ENCODE measurements at places on chromosomes 5 and 9.

DNA sequence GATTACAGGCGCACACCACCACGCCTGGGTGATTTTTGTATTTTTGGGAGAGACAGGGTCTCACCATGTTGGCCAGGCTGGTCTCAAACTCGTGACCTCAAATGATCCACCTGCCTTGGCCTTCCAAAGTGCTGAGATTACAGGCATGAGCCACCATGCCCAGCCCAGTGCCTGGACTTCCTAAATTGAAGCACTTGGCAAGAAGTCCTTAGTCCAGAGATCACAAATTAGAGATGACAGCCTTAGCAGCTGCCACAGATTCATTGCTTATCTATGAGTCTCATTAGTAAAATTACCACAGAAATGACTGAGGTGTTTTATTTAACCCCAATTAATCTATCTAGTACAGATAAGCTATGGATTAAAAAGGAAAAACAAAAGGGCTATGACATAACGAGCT, 19.2 kb downstream of the EFCAB9 start:
- no peak for DNase-seq

GRCh38 chr9:130831077-130831476, 4.0 kb upstream of the ABL1 start:
- no peak for DNase-seq

- no peak for DNase-seq
Measured at GRCh38 chr5:121175986-121176385, 675.7 kb upstream of the FTMT start.

GRCh38 chr9:16681652-16681987, 188.8 kb downstream of the BNC2 start:
- DNase-seq: no peak

DNA sequence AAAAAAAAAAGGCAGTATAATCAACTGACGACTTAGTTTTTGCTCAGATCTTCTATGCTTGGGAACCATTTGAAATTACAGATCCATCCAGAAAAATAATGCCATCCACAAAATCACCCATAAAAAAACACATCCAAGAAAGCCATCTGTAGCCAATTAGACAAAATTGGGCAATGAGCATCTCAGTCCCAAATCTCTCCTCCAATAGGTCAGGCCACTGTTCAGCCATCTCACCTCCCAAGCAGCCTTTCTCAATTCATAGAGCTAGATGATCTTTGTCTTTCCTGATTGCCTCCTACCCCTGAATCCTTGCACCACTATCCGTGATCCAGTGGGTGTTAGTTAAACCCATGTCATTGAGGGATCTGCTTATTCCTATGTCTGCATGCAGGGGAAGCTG, 139.6 kb downstream of the SCAMP1 start:
- peak; percentile 43 for DNase-seq

- peak; percentile 98 for DNase-seq
Measured at GRCh38 chr5:132086277-132086794, 12.7 kb downstream of the CSF2 start.

- DNase-seq: no peak
Measured at GRCh38 chr9:9352877-9353481, 1259.8 kb downstream of the PTPRD start.

DNA sequence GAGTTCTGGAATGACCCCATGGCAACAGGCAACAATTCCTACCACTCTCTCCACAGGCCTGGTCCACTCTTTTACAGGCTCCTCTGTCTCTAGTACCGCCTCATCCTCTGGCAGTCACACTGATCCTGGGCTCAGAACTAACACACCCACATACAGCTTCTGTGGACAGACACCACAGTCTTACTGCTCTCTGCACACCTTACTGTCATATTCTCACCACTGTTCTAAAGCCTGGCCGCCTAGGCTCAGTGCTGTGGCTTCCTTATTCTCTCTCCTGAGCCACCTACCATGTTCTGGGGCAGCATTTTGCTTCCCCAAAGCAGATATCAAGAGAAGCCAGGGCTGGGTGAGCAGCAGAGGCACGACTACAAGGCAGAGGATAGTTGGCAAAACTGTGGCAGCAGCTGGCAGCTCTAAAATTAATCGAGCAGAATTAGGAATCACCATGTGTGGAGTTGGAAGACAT, 14.8 kb downstream of the REEP5 start:
- no peak for DNase-seq

DNA sequence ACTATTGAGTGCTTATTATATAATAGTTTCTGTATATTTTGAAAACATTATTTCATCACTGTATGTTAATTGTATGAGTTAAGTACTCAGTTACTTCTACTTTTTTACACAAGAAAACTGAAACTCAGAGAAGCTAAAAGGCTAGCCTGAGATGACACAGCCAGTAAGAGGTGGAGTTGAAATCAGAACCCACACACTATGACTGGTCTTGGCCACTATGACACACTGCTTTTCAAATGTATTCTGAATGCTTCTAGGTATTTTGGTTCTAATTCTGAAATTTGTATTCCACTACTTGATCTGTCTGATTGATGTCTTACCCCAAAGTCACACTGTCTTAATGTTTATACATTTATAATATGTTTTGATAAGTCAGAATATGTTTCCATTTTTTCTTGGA, 181.8 kb downstream of the ZDHHC21 start:
- DNase-seq: no peak

GRCh38 chr9:132509928-132510874, 72.2 kb upstream of the BARHL1 start:
- DNase-seq: peak; percentile 3

- DNase-seq: no peak
Measured at GRCh38 chr9:138053996-138054752, 176.6 kb downstream of the CACNA1B start.

GRCh38 chr9:100074093-100074492, 24.7 kb downstream of the ERP44 start:
- no peak for DNase-seq

DNA sequence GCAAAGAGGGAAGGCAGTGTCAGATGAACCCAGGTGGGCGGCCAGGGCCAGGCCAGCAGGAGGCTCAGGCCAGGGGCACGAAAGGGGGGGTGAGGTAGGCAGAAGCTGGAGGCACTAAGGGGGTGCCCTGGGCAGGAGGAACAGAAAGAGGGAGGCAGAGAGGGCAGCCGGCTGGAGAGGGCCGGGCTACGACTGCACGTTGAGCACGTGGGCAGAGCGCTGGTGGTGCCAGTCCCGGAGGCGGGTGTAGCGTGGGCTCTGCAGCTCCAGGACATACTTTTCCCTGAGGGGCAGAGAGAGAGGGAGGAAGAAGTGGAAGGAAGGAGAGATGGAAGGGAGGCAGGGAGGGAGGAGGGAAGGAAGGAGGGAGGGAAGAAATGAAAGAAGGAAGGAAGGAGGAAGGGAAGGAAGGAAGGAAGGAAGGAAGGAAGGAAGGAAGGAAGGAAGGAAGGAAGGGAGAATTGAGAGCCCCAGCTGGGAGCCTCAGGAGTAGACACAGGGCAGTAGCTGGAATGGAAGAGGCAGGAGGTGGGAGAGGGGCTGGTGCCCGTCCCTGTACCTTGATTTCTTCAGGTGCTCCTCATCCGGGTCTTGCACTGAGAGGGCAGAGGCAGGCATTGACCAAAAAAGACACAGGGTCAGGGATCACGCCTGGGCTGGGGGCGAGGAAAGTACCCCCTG, 7.0 kb downstream of the PDLIM7 start:
- no peak for DNase-seq

DNA sequence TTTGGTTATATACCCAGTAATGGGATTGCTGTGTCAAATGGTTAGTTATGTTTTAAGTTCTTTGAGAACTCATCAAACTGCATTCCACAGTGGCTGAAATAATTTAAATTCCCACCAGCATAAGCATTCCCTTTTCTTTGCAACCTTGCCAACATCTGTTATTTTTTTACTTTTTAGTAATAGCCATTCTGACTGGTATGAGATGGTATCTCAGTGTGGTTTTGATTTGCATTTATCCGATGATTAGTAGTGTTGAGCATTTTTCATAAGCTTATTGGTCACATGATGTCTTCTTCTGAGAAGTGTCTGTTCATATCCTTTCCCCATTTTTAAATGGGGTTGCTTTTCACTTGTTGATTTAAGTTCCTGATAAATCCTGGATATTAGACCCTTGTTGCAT, 435.7 kb upstream of the RIOK2 start:
- DNase-seq: peak; percentile 89
